Activated CD8-positive, alpha-beta T cell treated with anti-CD3 and anti-CD28 coated beads, Interleukin-2, amount 10 ng/mL, durations not matched to agents 7 days and 5 days (primary cell): ENCODE measurements at places on chromosomes 5 and 9.

DNA sequence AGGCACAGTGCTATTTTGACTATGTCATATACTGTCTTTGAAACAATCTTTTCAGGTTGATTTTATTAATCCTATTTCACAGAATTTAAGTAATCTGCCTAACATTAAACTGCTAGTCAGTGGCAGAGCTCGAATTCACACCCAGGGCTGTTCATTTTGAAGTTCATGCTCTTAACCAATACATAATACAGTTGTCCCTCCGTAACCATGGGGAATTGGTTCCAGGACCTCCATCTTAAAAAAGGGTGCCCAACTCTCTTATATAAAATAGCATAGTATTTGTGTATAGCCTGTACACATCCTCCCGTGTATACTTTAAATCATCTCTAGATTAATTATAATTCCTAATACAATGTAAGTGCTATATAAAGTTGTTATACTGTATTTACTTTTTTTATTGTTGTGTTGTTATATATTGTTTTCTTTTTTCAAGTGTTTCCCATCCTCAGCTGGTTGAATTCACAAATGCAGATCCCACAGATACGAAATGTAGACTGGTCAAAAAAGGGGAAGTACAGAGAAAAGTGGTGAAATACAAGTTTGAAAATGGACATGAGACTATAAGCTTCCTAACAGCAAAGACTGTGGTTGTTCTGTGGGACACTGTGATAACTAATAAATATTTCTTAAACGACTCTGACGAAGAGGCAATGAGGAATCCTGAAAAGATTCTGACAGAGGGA is 18.3 kb downstream of the RFX3 start:
- DNase-seq = no peak

GRCh38 chr5:7970816-7971215 is 101.9 kb downstream of the MTRR start:
- DNase-seq = no peak

GRCh38 chr9:3181049-3181953 is 337.4 kb upstream of the PUM3 start:
- peak; percentile 57 for DNase-seq

DNA sequence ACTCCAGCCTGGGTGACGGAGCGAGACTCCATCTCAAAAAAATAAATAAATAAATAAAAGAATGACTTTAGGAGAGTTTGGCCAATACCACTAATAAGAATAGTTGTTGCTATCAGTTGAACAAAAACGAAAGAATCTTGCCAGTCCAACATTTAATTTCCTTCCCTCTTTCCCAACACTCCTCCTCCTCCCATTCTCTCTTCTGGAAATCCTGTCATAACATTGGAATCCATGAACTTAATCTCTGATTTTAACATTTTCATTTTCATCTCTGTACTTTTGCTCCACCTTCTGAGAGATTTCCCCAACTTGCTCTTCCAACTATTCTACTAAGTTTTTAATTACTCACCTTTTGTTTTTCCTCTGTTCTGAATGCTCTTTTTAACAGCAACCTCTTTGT is 42.8 kb upstream of the CDK20 start:
- no peak for DNase-seq

DNA sequence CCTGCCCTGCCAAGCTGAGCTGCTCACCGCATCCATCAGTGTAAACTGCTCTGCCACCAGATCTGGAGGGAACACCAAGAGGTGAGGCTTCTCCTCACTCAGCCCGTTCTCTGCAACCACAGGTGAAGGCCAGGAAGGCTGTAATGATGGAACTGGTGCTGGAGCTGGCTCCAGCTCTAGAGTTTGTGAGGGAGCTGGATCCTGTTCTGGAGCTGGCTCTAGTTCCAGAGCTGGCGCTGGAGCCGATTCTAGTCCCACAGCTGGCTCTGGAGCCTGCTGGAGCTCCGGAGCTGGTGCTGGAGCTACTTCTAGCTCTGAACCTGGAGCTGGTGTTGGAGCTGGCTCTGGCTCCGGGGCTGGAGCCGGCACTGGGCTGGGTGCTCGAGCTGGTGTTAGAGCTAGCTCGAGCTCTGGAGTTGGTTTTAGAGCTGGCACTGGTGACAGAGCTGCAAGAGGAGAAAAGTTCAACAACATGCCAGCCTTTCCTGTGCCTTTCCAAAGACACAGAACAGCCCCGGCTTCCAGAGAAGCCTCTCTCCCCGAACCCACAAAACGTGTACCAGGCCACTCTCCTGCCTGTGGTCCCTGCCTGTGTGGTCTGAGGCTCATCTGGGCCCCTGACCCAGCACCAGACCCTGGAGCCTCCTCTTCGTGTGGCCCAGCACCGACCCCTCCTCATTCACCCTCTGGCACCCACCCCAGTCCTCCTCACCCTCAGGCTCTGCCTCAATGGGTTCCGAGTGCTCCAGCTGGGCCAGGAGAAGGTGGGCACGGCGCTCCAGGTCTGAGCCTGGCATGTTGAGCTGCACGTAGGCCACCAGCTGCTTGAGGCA is 12.9 kb downstream of the RALGDS start:
- DNase-seq = no peak

DNA sequence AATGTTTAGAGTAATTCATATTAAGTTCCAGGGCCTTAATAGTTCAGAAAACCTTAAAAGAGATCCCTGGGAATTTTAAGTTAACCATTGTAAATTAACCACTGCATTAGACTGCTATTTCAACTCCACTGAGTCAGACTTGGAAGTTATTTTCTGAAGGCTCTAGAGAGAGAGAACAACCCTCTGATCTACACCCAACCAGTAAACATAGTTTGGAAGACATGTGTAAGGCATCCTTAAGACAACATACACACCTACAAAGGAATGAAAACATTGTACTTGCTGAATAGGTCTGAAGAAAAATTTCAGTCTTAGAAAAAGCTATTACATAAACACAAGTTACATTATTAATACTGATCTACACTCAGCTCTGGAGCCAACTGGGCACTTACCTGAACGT is 158.2 kb upstream of the FST start:
- DNase-seq = no peak

GRCh38 chr9:101408374-101409078 is 9.9 kb downstream of the ZNF189 start:
- DNase-seq = no peak

- no peak for DNase-seq
Measured at GRCh38 chr9:27196383-27196782, 87.4 kb downstream of the TEK start.

GRCh38 chr5:57621624-57622023 is 139.0 kb upstream of the ACTBL2 start:
- DNase-seq = no peak

- no peak for DNase-seq
Measured at GRCh38 chr9:14298601-14299022, 15.3 kb downstream of the NFIB start.

- no peak for DNase-seq
Measured at GRCh38 chr9:105535920-105536668, 21.8 kb upstream of the FKTN start.

- no peak for DNase-seq
Measured at GRCh38 chr5:145872486-145872885, 328 bp downstream of the GRXCR2 start.

- no peak for DNase-seq
Measured at GRCh38 chr5:155978850-155979249, 348.1 kb upstream of the SGCD start.

GRCh38 chr9:110095776-110096175 is 112.2 kb downstream of the C9orf152 start:
- no peak for DNase-seq

- no peak for DNase-seq
Measured at GRCh38 chr9:123784518-123784917, 145.4 kb downstream of the DENND1A start.

DNA sequence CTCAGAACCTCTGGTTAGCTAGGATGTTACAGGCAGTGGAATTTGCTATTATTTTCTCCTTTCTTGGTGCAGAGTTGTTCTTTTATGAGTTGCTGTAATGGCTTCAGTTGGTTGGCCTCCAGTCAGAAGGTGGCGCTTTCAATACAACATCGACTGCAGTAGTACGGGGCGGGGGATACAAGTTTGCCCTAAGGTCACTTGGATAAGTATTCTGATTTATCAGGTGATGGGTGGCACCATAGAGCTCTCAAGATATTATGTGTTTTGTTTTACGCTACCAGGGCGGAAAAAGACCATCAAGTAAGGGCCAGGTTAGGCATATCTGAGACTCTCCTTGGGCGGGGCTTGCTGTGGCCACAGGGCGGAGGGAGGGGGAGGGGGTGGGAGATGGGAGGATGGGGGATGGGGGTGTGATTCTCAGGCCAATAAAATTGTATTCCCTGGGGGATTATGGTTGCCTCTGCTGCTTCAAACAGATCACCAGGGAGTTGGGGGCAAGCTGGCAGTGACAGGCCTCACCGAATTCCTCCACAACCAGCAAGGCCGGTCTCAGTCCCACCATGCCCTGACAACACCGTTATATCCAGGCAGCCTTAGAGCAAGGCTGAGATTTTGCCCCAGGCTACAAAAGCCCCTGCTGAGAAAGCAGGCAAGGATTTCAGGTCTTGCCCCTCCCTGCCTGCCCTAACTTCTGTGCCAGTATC is 15.9 kb upstream of the RNF38 start:
- DNase-seq = no peak

GRCh38 chr5:176548967-176549444 is at the start of gene CDHR2:
TSS of gene CDHR2 (plus strand) at chr5:176549342. CDS start at chr5:176565353, 16,011 bp downstream.
- DNase-seq = no peak

GRCh38 chr5:72109625-72110024 is 2.4 kb downstream of the MAP1B start:
- DNase-seq = no peak

DNA sequence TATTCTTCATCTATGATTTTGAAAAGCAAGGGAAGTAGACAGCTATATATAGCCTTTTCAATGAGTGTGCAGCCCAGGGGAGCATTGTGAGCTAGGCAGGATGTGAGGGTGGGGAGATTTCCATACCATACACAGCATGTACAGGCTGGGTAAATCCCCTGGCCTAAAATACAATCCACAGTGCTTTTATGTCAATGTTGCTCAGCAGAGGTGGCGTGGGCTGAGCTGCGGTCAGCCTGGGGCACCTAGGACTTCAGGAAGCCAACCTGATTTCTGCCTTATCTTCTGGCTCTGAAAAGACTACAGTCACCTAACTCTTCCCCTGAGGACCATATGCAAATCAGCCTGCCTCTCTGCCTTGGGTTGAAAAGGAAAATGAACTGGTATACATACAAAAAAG is 6.3 kb upstream of the GARIN3 start:
- peak; percentile 88 for DNase-seq

DNA sequence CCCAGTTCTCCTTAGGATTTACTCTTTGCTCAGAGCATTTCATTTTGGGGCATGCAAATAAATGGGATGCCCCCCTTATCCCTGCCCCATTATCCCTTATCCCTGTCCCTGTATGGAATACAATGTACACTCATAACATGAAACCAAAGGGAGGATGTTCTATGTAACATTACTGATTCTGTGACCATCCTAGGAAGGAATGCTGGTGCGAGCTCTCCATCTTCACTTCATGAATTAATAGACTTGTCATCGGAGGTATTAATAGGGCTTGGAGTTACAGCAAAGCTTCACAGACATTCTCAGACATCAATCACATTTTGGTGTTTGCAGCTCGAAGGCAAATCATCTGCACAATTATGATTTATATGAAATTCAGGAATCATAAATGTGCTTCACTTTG is 20.4 kb upstream of the PIK3R1 start:
- no peak for DNase-seq

- no peak for DNase-seq
Measured at GRCh38 chr5:440401-441201, 2.4 kb upstream of the EXOC3 start.

DNA sequence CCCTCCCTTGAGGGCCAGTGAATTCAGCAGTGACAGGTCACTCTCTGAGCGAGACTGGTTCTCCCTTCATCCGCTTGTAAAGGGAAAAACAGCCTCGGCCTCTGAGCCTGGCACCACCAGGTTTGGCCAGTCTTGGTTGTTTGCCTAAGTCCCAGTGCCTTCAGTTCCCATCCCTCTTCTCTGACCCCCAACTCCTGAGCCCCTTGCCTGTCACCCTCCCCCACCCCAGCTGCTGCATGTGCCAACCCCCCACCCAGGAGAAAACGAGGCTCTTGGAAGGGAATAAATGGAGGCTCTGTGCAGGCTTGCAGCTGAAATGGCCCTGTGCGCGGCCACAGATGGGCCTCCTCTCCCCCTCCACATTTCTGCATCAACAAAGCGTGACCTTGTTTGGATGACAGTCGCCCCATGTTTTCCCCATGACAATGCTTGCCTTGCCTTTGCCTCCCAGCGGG is 3.1 kb downstream of the URM1 start:
- DNase-seq = no peak

DNA sequence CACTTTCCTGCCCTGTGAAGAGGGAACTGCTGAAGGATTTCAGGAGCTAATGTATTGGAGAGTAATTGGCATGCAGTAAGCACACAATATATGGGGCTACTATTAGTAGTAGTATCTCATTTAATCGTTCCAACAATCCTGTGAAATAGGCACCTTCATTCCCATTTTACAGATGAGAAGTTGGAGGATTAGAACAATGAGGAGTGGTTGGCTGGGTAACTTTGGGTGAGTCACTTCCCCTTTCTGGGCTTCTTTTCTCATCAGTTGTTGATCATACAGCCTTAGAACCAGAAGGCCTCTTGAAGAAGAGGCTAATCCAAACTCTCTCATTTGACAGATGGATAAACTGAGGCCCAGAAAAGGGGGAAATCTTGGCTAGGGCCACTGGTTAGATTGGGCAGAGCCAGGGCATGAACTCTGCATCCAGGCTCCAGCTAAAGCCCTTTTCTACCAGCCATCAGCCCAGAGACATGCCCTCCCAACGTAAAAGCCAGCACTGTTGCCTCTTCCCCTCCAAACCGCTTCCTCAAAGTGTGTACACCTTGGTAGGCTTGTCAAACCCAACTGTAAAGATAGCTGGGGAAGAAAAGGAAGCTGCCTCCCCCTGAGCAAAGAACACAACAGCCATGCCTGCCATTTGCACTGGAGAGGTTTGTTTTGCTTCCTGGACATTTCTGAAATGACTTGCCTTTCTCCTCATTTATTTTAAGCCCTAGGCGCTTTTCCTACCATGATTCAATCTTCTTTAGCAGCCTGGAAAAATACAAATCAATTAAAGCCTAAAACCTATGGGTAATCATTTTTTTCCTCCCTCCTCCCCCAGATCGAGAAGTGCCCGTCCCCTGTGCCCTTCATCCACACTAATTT is 992 bp downstream of the SPACA9 start:
- peak; percentile 60 for DNase-seq

- DNase-seq = no peak
Measured at GRCh38 chr5:40333459-40334241, 346.1 kb upstream of the PTGER4 start.

GRCh38 chr9:136757751-136758140 is 297 bp downstream of the LCN8 start:
- DNase-seq = no peak

- DNase-seq = no peak
Measured at GRCh38 chr9:137593176-137593575, 2.9 kb upstream of the ZMYND19 start.

- no peak for DNase-seq
Measured at GRCh38 chr5:171968531-171968930, 37.9 kb downstream of the FBXW11 start.
